Spleen (tissue), 13 donors: ENCODE measurements at places on chromosomes 1 and 21. TPM values are rescaled to one million over a fixed set of nuclear protein-coding genes. Genes with fewer than 3 reads are reported as not detected.

The FCRL2 gene
- total RNA-seq: 32.9 TPM

The RAB42 gene
- 13.7 TPM for total RNA-seq

The HHAT gene
- total RNA-seq: 4.4 TPM

The THEM4 gene
- total RNA-seq: 27.7 TPM

The MYOM3 gene
- not detected for total RNA-seq

The C1orf87 gene
- not detected for total RNA-seq

GRCh38 chr1:224304767-224305166 lies 25.2 kb downstream of the NVL start:
- no peaks in the 10 kb centered on the region for H3K4me1 ChIP-seq
- H3K27ac ChIP-seq: no peak overlapping the region
- H3K4me3 ChIP-seq: no peak overlapping the region
- H3K27me3 ChIP-seq: no peaks in the 10 kb centered on the region

- H3K27me3 ChIP-seq: no peaks in the 10 kb centered on the region
- H3K4me3 ChIP-seq: peak overlapping the region; percentile 95
- H3K27ac ChIP-seq: no peak overlapping the region
- H3K4me1 ChIP-seq: peaks cover 15% of the 10 kb centered on the region
- H3K36me3 ChIP-seq: peaks cover 22% of the 10 kb centered on the region
- no peak for DNase-seq
Observed at GRCh38 chr1:54403405-54403804, 2.8 kb downstream of the SSBP3 start.

DNA sequence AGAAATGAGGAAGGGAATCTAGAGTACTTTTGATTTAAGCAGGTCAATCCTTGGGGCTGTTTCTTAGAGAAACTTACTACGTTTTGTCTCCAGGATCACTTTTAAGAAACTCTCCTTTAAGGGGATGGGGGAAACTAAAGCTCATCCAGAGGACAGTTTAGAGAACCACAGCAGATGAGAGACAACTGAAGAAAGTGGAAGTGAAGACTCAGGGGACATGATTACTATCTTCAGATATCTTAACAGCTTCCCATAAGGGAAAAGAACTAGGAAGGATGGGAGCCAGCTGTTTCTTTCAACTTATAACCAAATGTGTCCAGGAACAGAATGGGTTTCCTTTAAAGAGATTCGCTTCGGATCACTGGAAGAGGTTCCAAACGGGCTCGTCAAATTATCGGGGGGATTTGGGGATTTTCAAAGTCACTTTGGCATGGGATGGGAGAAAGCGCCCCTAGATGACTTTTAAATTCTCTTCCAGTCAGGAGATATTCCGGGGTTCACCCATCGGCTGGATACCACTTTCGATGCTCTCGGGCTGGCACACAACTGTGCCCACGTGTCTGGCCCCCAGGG lies 1.2 kb downstream of the SCMH1 start:
- H3K36me3 ChIP-seq: no peaks in the 10 kb centered on the region
- no peak for DNase-seq
- peak overlapping the region; percentile 83 for H3K4me3 ChIP-seq
- peaks cover 21% of the 10 kb centered on the region for H3K4me1 ChIP-seq
- H3K27me3 ChIP-seq: no peaks in the 10 kb centered on the region

DNA sequence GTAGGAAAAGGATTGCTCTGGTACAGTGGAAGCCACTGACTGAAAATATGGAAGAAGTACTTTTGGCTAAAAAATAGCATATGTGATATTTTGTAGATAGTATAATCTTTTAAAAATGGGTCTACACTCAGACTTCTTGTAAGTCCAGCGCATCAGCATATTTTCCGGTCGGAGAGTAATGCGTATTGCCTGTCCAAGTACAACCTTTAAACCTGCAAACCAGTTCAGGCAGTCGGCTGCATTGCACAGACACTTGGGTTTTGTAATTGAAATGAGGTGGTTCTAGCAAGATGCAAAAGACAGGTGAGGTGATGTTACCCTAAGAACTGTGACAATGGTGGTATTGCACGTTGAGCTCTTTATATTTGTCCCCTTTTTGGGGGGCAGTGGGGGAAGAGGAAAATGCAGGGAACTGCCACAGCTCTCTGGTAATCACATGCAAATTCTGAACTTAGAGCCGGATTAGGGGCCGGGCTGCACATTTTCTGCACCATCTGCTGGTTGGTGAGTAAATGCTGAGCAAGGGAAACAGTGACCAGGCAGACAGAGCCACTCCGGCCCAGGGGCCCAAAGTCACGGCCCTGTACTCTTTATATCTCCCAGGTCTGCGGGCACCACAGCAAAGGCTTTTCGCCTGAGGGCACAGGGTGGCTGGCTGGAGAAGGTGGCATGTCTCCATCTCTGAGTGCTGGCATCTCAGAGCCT lies 2.3 kb downstream of the GPR137B start:
- peaks cover 20% of the 10 kb centered on the region for H3K27me3 ChIP-seq
- no peak for DNase-seq
- no peak overlapping the region for H3K4me3 ChIP-seq

GRCh38 chr1:160082487-160082886 lies 1.1 kb downstream of the KCNJ9 start:
- H3K36me3 ChIP-seq: no peaks in the 10 kb centered on the region
- no peaks in the 10 kb centered on the region for H3K4me1 ChIP-seq
- DNase-seq: peak; percentile 33
- peaks cover 64% of the 10 kb centered on the region for H3K27me3 ChIP-seq
- H3K4me3 ChIP-seq: no peak overlapping the region

GRCh38 chr1:1273209-1273511 lies 494 bp downstream of the UBE2J2 start:
- H3K27ac ChIP-seq: peak overlapping the region; percentile 77
- H3K36me3 ChIP-seq: no peaks in the 10 kb centered on the region
- DNase-seq: no peak
- H3K4me1 ChIP-seq: peaks cover 67% of the 10 kb centered on the region
- no peaks in the 10 kb centered on the region for H3K27me3 ChIP-seq

DNA sequence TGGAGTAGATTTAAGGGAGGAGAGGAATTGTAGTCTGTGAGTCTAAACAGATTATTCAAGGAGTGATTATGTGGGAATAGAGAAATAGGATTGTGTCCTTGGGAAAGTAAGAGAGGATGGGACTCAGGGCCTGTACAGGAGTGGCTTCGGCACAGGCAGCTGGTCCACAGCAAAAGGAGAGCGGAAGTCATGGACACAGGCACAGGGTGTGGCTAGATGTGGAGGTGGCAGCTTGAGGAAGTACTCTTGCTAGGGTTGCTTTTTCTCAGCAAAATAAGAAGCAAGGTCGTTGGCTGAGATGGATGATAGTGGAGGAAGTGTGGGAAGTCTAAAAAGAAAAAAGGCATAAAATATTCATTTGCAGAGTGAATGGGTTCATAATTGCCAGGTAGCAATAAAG lies 18.5 kb upstream of the ZNF648 start:
- peaks cover 14% of the 10 kb centered on the region for H3K4me1 ChIP-seq
- H3K27me3 ChIP-seq: no peaks in the 10 kb centered on the region
- no peaks in the 10 kb centered on the region for H3K36me3 ChIP-seq
- H3K4me3 ChIP-seq: no peak overlapping the region
- no peak for DNase-seq
- no peak overlapping the region for H3K27ac ChIP-seq

DNA sequence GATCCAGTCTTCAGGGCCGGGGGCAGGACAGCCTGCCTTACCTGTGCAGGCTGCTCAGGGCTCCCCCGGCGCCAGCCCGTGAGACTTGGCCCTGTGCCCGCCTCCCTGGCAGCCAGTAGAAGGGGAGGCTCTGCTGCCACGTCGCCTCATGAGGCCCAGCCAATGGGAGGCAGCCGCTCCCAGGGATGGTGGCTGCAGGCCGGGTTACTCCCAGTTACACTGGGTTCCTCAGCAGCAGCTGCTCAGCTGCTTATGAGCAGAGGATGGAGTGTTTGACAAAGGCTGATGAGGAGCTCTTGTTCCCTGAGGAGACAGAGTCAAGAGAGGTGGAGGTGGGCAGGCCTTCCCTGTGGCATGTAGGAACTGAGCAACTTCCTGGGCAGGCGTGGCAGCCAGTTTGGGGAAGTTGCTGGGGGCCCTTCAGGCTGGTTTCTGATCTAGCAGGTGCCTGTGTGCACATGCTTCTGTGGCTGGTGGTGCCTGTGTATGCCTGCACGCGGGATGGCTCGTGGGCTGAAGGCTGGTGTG lies 5.5 kb downstream of the MFSD2A start:
- peaks cover 20% of the 10 kb centered on the region for H3K27me3 ChIP-seq
- no peak overlapping the region for H3K4me3 ChIP-seq
- peak overlapping the region; percentile 84 for H3K27ac ChIP-seq

DNA sequence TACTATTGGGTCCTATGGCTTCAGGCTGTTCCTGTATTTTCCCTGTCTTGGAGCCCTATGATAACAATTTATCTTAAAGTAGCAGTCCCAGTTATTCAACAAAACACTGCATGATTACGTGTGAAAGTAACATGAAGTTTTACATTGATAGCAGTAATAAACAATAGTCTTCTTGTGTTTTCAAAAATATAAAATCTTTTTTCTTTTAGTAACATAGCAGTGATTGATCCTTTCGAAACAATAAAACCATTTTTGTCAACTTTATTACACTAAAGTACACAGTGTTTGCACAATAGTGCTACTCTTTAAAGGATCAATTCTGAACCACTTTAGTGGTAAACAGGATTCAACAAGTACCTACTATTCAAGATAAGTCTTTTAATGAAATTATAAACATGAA lies 90.6 kb downstream of the GPATCH2 start:
- H3K4me3 ChIP-seq: no peak overlapping the region
- no peaks in the 10 kb centered on the region for H3K4me1 ChIP-seq
- H3K27me3 ChIP-seq: no peaks in the 10 kb centered on the region
- no peak for DNase-seq
- H3K27ac ChIP-seq: no peak overlapping the region
- H3K36me3 ChIP-seq: no peaks in the 10 kb centered on the region

DNA sequence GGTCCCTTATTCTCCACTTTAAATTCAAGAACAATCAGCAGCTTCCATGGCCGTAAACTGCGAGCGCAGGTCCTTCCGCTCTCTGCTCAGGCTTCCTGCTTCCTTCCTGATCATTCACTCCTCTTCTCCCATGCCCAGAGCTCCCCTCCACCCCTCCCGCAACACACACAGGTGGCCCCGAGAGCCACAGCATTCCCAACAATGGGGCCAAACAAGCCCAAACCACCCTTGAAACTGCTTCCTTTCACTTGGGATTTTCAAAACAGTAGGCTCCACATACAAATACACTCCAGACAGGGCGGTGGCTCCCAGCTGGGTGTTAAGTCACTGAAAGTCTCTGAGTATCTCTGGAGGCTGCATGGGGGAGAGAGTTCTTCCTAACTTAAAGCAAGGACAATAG lies 11.4 kb downstream of the FAM89A start:
- H3K36me3 ChIP-seq: no peaks in the 10 kb centered on the region
- peaks cover 33% of the 10 kb centered on the region for H3K4me1 ChIP-seq
- no peak for DNase-seq
- no peaks in the 10 kb centered on the region for H3K27me3 ChIP-seq
- no peak overlapping the region for H3K4me3 ChIP-seq

GRCh38 chr1:181604482-181605249 lies 121.3 kb downstream of the CACNA1E start:
- no peak for DNase-seq
- no peaks in the 10 kb centered on the region for H3K36me3 ChIP-seq
- H3K4me3 ChIP-seq: no peak overlapping the region
- H3K27ac ChIP-seq: no peak overlapping the region
- no peaks in the 10 kb centered on the region for H3K27me3 ChIP-seq

- H3K36me3 ChIP-seq: no peaks in the 10 kb centered on the region
- no peak overlapping the region for H3K27ac ChIP-seq
- no peaks in the 10 kb centered on the region for H3K27me3 ChIP-seq
- H3K4me3 ChIP-seq: no peak overlapping the region
- no peak for DNase-seq
- H3K4me1 ChIP-seq: no peaks in the 10 kb centered on the region
Observed at GRCh38 chr21:31298618-31299269, 45.3 kb downstream of the TIAM1 start.

DNA sequence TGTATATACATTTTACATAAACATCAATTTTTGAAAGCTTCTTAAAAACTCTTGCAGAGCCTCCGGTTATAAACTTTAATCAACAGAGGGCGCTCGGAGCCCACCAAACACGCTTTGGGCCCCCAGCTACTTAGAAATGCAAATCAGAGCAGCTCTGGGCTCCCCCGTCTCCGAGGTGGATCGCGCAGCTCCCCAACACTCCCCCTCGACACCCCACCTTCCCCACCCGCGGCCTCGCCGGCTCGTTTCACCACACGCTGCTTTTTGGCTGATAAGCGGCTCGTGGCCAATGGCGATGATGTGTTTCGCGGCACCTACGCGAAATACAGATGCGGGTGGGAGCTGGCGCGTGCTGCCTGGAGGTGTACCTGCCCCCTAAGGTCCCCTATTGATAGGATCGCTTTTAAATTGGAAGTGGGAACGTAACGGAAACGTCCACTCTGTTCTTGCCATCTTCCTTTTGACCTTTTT lies 1.7 kb upstream of the KIF26B start:
- H3K4me3 ChIP-seq: peak overlapping the region; percentile 56
- H3K36me3 ChIP-seq: no peaks in the 10 kb centered on the region
- peaks cover 45% of the 10 kb centered on the region for H3K4me1 ChIP-seq
- H3K27me3 ChIP-seq: peaks cover 45% of the 10 kb centered on the region
- peak; percentile 84 for DNase-seq

DNA sequence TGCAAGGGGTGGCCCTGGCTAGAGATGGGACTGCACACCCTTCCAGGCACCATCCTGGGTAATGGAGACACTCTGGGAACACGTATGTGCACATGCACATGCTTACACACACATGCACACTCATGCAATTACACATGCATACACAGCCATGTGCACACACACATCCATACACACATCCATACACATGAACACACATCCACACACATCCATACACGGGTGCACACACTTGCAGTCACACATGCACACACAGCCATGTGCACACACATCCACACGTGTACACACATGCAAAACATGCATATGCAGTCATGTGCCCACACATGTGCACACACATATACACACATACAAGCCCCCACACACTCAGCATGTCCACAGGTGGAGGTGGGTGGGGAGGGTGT lies 22.3 kb upstream of the POFUT2 start:
- DNase-seq: no peak
- peaks cover 48% of the 10 kb centered on the region for H3K4me1 ChIP-seq
- H3K4me3 ChIP-seq: no peak overlapping the region
- H3K36me3 ChIP-seq: no peaks in the 10 kb centered on the region

GRCh38 chr21:35326677-35327076 lies 277.6 kb upstream of the RUNX1 start:
- no peaks in the 10 kb centered on the region for H3K27me3 ChIP-seq
- no peak overlapping the region for H3K4me3 ChIP-seq
- no peaks in the 10 kb centered on the region for H3K4me1 ChIP-seq
- no peak overlapping the region for H3K27ac ChIP-seq
- no peak for DNase-seq
